ENCODE measurements at places on chromosomes 5 and 9.

GRCh38 chr9:77013932-77014596 is 5.4 kb upstream of the FOXB2 start:
- DNase-seq = no peak

GRCh38 chr9:97075289-97075985 is 36.5 kb upstream of the CTSV start:
- DNase-seq = no peak

- DNase-seq = no peak
Observed at GRCh38 chr9:86280580-86280979, 1.8 kb downstream of the ISCA1 start.

DNA sequence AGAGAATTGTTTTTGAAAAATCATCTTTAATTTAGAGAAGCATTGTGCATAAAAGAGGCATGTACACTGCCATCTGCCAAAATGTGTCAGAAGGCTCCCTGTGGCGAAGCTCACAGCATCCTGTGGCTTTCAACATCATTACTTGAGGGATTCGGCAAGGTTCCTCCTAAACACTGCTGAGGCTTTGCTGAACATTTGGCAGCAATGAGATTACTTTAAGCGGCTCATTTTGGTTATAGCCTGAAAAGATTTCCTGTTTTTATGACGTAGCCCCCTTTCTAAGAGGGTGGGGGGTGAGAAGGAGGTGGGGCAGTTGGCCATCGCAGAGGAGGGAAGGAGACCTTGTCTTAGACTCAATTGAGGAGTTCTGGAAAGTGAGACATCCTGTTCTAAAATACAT is 469.4 kb downstream of the RASEF start:
- no peak for DNase-seq

- DNase-seq = no peak
Observed at GRCh38 chr9:20552874-20553557, 69.3 kb downstream of the MLLT3 start.

- no peak for DNase-seq
Observed at GRCh38 chr5:112978836-112979235, 2.2 kb downstream of the DCP2 start.

DNA sequence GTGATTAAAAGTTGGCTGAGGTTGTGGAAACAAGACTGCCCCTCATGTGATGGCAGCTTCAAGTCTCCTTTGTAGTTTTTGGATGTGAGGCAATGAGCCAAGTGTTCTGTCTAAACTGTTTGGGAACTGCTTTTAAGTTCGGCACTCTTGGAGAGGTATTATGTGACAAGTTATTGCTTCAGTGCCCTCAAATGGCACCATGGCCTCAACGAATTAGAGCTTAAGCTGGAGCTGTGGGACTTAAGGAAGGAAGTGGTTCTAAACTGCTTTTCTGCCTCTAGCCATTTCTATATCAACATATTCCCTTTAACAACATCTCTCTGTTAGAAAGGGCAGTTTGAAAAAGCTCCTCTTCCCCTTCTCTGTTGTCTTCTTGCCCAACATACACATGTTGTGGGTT is 227.7 kb downstream of the RFK start:
- no peak for DNase-seq

DNA sequence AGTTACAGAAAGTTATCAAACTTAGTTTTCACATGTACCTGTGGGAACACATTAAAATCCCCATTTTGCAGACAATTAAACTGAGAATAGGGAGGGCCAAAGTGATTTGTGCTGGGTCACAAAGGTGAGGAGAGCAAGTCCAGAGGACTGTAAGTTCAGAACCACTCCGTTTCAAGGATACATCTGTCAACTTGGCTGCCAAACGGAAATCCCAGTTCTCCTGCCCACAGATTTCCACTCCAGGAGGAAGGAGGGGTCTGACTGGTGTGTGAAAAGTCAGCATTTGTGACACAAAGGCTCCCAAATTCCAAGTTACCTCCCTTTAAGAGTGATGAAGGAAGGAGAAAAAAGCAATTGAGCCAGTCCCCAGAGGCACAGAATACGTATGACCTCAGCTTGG is 42.3 kb downstream of the PRELID2 start:
- no peak for DNase-seq

DNA sequence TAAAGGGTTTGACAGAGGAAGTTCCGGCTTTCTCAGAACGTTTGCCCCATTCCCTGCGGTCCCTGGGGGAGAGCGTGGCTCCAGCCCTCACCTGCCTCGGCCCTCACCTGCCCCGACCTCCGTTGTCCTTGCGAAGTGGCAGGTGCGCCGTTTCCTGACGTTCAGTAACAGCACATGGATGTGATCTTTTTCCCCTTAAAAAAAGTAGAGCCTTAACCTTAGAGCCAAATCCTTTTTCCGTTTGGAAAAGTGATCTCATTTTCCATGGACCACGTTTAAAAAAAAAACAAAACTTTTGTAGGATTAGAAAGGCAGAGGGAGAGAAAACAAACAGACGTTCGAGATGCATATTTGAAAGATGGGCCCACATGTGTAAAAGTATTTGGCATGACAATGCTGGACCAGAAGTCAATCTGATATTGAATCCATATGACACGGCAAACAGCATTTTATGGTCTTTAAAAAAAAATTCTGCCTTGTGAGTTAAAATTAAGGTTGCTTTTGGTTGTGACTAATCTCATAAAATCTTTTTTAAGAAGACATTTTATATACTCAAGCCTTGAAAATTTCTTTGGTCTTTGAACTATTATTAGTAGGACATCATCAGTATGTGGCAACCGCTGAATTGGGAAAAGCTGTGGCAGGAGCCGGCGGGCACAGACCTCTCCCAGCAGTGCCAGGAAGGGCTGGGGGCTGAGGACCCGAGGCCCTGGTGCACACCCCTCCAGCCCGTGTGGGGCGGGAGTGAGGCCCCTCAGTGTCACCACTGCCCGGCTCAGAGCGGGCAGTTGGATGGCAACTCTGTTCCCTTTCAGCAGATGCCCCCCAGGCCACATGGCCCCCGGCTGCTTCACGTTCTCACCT is 42.5 kb upstream of the EXOC3 start:
- no peak for DNase-seq

- no peak for DNase-seq
Observed at GRCh38 chr5:97297063-97297703, 114.1 kb upstream of the RIOK2 start.

- DNase-seq = no peak
Observed at GRCh38 chr5:131812371-131813160, 15.7 kb upstream of the FNIP1 start.

DNA sequence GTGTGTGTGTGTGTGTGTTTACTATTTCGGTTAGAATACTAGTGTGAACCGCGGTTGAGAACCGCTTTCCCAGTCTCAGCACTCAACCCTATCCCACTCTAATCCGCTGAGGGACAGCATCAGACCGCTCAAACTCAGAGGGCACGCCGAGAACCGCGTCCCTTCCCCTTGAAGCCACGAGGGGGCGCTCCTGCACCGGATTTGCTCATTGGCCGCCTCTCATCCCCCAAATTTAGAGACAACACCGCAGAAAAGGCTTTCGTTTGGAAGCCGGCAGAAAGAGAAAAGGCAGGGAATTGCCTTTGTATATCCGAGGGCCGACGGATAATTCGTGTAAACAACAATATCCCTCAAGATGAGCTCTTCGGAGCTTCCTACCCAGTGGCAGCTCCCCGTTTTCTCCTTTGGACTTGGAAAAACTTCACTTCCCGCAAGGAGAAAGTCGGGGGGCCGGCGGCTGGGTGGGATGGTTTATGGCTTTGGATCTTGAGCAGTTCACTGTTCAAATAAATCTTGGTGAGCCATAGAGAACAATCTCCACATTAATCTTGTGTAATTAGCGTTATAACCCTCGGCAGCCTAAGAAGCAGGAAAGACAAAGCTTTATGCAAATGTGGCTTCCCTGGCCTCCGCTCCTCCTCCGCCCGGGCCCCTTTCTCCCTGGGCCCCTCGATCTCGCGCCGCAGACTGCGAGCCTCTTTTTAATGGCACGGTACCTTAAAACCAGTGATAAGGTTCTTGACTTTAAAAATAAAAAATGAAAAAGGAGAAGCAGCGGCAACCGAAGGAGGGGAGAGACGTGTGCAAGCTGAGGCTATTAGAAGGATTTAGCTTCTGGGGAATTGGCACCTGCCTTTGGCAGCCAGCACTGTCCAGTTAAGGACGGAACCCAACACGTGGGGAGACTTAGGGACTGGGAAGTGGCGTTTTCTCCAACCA is 296.8 kb downstream of the PARP8 start:
- DNase-seq = peak; percentile 59

- DNase-seq = no peak
Observed at GRCh38 chr5:9335754-9336495, 209.9 kb downstream of the SEMA5A start.

- no peak for DNase-seq
Observed at GRCh38 chr5:131996210-131997025, 15.0 kb downstream of the ACSL6 start.

DNA sequence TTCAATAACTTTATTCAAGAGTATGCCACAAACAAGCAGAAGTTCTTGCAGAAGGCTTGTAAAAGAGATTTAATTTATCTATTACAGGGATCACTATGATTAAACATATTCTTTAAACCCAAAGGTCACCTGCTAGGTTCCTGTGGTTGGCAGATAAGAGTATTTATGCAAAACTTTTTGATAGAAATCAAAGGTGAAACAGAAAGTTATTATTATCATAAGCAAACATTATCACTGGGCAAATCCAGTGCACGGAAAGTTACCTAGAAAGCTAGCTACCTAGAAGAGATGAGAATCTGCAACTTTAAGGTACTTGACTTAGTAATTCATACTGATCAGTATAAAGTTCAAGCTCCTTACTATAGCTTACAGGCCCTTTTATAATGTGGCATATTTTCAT is 3.2 kb downstream of the STARD4 start:
- DNase-seq = no peak

DNA sequence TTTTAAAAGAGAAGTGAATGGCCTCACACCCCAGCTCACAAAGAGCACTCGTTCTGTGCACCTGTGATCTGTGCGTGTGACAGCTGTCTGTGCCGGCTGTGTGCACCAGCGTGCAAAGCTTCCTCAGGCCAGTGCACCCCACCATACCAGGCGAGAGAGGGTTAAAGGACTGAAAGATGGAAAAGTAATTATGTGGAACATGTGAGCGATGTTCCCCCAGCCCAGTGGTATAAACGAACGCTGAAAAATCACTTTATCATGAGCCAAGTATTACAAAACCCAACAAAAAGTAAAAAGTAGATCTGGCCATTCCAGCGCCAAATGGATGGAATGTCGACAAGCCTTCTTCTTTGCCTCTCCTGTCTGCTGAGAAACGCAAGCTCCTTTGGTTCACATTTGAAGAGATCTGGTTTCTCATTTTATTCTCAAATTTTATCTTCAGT is 53.7 kb downstream of the IPPK start:
- DNase-seq = no peak

GRCh38 chr5:80654054-80654390 is 430 bp upstream of the MSH3 start:
- DNase-seq = no peak

DNA sequence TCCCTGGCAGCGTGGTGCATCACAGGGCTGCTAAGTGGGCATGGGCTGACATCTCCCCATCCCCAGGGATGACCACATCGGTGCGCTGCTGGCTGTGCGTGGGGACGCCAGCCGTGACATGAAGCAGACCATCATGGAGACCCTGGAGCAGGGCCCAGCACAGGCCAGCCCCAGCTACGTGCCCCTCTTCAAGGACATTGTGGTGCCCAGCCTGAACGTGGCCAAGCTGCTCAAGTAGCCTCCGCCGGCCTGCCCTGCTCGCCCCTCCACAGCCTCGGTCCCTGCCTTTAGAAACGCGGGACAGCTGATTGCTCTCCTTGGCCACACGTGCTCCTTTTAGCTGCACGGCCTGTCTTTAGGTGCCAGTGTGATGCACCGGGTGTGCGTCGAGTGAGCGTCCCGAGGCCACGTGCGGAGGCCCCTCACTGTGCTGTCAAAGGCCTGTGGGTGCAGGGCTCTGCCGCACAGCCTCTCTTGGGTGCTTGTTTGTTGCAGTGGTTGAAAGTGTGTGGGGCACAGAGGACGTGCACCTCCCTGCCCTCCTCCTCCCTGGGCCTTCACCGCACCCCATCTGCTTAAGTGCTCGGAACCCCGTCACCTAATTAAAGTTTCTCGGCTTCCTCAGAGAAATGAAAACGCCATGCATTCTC is 23.8 kb downstream of the EXOC3 start:
- no peak for DNase-seq

- no peak for DNase-seq
Observed at GRCh38 chr5:14818931-14819790, 52.4 kb downstream of the ANKH start.

DNA sequence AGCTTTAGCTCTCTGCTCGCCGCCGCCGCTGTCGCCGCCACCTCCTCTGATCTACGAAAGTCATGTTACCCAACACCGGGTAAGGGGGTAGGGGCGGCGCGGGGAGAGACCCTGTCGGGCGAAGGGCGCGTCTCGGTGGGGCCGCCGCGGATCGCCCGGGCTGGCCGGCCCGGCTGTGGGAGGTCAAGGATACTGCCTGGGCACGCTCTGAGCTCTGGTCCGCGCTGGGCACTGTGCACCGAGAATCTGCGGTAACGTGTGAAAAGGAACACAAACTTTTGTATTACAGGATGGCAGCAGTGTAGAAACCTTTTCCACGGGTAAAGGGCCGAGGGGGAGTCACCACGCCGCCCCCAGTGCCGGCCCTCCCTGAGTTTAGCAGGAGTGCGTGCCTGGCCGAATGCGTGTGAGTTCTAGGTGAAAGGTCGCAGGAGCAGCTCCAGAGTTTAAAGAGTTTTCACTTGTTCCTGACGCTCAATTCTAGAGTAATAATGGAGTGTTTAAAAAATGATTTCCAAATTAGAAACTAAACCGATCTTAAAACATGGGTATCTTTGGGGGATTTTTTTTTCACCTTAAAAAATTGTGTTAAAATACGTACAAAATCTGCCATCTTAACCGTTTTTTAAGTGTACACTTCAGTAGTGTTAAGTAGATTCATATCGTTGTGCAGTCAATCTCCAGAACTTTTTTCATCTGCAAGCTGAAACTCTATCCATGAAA is at the start of gene HSDL2:
TSS of gene HSDL2 (plus strand) at position 7 of the 723 bp plus-strand sequence. CDS start at position 63, 56 bp downstream.
- peak; percentile 13 for DNase-seq

- no peak for DNase-seq
Observed at GRCh38 chr5:139638736-139639618, 9.2 kb upstream of the CXXC5 start.

GRCh38 chr9:35689542-35690293 is at the start of gene TPM2:
TSS of gene TPM2 (minus strand) at chr9:35689925. CDS start at chr9:35689817, 108 bp downstream.
- no peak for DNase-seq

- no peak for DNase-seq
Observed at GRCh38 chr5:135626636-135627035, 47.8 kb upstream of the CXCL14 start.

DNA sequence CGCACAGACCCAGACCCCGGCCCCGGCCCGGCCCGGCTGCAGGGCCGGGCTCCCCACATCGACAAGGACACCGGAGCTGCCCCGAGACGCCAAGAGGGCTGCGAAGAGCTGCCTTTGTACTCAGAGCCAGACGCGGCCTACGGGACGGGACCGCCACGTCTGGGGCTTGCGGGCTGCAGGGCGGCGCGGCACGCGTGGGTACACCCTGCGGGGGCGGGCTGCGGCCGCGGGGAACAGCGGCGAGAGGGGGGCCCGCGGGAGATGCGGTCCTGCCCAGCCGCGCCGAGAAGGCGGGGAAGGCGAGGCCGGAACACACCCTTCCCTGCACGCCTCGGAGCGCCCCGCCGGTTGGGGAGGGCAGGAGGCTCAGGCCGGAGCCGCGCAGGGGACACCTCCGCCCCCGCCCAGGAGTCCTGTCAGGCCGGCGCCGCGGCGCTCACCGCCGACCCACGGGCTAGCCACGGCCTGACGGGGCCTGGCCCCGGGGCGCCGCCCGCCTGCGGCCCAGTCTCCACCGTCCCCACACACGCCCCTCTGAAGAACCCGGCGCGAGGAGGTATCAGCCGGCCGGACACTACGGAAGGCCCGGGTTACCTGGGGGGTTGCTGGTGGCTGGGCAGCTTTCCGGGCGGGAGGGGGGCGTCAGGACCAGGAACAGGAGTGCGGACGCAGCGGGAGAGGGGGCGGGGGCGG is 478 bp downstream of the RAB14 start:
- peak; percentile 57 for DNase-seq

GRCh38 chr5:115641948-115642347 is 16.1 kb upstream of the TMED7 start:
- DNase-seq = no peak
